ENCODE measurements at places on chromosomes 5 and 9. TPM values are rescaled to one million over a fixed set of nuclear protein-coding genes. Genes with fewer than 3 reads are reported as not detected.

GRCh38 chr5:153674356-153674755 lies 183.9 kb downstream of the GRIA1 start:
- DNase-seq: no peak

DNA sequence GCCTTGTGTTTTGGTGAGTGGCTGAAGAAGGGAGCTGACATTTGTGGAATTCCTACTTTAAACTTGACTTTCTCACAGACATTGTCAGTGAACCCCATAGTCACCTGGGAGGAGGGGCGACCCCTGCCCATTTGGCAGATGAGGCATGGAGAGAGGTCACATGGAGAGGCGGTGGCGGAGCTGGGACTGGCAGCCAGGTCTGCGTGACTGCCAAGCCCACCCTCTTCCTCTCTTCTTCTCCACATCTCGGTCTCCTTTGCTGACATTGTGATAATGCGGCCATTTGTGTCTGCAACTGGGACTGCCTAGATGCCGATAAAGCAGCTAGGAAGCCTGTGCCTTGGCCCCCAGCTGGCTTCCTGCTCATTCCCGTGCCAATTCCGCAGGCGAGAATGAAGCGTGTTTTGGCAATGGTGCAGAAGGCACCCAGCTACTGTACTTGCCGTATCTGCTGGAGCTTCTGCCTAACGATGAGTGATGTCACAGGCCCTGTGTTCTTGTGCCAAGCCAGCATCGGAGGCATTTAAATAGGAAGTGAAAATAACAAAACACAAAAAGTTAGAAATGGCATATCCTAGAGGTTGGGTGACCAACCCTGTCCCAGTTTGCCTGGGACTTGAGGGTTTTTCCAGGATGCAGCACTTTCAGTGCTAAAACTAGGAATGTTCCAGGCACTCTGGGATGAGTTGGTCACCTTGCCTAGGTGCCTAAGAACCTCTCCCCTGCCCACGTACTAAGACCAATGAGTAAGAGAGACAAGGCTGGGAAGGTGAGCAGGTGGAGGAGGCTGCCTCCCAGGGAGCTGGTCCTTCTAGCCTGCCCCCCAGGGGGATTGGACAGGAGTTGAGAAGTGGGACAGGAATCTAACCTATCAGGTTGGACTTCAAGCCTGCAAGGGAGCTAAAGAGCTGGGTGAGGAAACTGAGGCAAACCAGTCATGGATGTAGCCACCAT lies 23.6 kb downstream of the OLFML2A start:
- DNase-seq: no peak

Gene GARNL3
- 3.9 TPM for total RNA-seq

Gene FBN2
- not detected for total RNA-seq

Gene GABRA1
- not detected for total RNA-seq

- no peak for DNase-seq
These were observed 330.7 kb downstream of the LRRC70 start for GRCh38 chr5:62909326-62909725.

GRCh38 chr5:90747693-90748092 lies 189.1 kb downstream of the ADGRV1 start:
- DNase-seq: no peak

Measured in activated CD4-positive, alpha-beta memory T cell treated with anti-CD3 and anti-CD28 coated beads for 36 hours (primary cell).